NCI-H2029 treated with DMSO at 0.1 percent for 48 hours (cell line): ENCODE measurements at places on chromosomes 3 and 15.
A peak's percentile ranks its signal among the peaks of the same experiment; 100 is the strongest.

GRCh38 chr15:80967451-80967850, 22.2 kb downstream of the MESD start:
- no peak for DNase-seq

- peak; percentile 43 for DNase-seq
Measured at GRCh38 chr3:127074900-127075360, 92.0 kb downstream of the PLXNA1 start.

GRCh38 chr15:89669941-89670340, 9.2 kb downstream of the PLIN1 start:
- no peak for DNase-seq

- no peak for DNase-seq
Measured at GRCh38 chr3:40290396-40290795, 19.1 kb upstream of the EIF1B start.

- DNase-seq = peak; percentile 63
Measured at GRCh38 chr3:43418601-43419272, 132.4 kb downstream of the SNRK start.
